ENCODE measurements at places on chromosomes 4 and X.
A peak's percentile ranks its signal among the peaks of the same experiment; 100 is the strongest.

DNA sequence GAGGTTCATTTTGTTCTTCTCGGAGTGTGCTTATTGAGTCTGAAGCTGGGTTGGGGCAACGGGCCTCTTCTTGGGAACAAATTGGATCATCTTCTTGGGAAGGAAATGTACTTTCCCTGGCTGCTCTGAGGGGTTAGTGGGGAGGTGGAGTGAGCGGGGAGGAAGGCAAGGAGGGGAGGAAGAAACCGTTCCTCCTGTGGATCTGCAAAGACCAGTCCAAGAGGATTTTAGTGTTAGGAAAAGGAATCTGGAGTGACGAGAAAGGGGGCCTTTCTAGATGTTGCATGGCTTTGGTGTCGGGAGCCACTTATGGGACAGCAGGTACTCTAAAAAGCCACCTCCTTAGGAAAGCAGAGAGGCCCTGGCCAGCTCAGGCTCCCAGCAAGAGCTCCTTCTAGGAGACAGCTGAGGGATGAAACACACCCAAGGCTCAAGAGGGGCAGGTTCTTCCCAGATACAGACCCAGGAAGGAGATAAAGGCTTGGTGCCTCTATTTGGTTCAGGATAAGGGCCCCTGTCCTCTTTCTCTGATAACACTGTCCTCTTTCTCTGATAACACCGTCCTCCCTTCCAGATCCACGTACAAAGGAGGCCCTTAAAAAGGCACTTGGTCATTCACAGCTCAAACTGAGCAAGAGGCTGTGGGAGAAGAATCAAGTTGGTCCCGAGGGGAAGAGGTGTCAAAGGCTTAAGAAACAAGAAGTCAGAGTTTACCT lies 451 bp downstream of the SOD3 start:
- no peak for DNase-seq

DNA sequence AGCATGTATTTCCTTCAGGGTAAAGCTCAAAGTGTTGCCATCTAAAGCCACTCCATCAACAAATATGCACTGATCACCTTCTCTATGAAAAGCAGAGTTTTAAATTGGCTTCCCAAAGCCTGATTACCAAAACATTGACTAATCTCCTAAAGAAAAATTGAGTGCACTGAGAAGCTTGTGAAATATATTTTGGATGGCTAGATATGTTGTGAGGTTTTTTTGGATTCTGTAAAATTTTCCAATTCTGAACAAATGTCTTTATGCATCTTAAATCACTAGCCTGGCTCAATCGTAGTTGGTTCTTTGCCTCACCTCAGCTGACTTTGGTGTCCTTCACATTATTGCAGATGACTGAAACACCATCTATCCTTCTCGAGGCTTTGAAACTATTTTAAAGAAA lies 14.9 kb upstream of the EXOSC9 start:
- DNase-seq = no peak

DNA sequence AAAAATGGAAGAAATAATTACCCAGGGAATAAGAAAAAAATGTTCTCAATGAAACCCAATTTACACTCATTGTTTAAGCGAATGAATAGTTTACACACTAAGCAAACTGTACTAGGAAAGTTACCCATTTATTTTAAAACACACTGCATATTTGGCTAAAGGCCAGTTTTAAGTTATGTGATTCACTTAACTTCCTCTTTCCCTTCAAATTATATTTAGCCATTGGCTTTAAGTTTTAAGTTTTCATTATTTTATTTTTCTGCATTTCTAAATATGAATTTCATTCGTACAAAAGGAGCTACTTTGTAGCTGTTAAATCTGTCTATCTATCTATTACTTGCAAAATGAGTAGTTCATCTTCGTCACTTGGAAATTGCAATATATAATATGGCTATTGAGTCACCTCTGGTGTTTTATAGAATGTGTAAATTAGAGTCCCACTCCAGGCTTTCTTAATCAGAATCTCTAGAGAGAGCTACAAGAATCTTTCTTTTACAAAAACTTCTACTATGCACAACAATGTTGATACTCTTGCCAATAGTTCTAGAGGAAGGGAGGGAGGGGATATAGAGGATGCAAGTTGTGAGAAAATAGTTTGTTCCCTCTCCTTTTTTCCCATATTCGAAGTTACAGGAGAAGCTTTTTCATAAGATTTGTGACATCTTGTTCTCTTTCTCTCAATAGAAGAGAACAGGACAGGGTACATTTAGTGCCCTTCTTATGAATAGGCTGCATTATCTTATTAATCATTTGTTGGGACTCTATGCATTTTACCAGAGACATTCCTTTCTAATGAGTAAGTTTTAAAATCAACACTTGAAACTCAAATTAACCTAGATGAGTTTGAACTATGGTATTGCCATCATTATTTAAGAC lies 41.8 kb downstream of the SULT1B1 start:
- no peak for DNase-seq

DNA sequence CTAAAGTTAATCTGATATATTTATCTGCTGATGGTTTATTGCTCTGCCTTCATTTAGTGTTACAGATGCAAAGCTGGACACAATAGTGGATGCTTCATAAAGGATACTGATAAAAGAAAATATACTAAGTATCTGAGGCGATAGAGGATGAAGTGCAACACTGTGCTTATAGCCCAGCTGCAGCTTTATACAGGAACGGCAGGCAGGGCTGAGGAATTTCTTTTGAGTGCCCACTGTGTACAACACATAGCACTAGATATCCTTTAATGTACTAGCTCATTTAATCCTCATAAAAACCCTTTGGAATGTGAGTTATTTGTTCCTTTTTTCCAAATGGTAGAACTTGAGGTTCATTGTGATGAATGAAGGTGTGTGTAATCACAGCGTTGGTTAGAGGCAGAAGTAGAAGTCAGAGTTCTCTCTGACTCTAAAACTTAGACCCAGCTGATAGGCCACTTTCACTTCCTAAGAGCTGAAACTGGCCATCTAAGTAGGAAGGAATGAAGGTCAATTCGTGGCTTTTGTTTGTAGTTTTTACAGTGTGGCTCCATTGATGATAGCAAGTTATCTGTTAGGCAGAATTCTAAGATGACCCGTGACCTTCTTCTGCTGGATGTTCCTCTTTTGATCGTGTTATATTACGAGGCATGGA lies 138.0 kb downstream of the VEGFC start:
- DNase-seq = no peak

- no peak for DNase-seq
Measured at GRCh38 chr4:145931403-145931802, 7.2 kb downstream of the ZNF827 start.

DNA sequence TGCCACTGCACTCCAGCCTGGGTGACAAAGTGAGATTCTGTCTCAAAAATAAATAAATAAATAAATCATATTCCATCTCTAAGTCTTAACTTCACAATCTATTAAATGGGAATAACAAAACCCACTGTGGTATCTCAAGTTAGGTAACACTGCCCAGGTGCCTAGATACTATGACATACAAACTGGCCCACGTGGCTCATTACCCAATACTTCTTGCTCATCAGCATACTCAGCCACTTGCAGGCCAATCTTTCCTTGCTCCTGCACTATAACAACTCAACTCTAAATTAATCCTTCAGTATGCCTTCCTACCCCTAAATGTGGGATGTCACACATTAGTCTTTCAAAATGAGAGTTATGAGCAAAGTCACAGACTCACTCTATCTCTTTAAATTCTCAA lies 230.1 kb downstream of the OPHN1 start:
- DNase-seq = no peak

DNA sequence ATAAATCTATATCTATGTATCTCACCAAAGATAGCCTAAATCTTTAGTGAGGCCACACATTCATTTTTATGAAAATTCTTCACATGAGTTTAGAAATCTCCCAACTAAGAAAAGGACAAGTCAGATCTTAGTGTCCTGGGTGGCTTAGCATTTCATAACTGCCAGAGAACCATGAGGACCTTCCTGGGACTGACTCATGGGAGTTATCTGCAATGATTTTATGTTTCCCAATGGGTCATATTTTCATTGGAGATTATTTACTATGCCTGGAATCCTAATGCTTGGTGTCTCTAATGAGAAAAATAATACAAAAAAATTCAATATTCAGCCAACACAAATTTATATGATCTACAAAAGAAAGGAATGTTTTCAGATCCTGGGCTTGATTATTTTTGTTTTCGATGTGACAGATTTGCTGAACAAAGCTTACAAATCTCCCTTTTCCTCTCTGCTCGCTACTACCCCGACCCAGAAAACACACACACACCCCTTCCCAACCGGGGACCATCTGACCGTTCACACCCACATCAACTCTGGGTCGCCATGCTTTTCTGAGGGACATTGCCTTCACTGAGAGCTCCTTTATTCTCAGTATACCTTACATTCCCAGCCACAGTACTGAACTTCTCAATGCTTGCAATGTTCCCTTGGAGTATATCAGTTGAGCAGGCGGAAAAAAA lies 40.1 kb downstream of the SORBS2 start:
- DNase-seq = no peak

- no peak for DNase-seq
Measured at GRCh38 chrX:68889249-68889648, 60.4 kb downstream of the EFNB1 start.

DNA sequence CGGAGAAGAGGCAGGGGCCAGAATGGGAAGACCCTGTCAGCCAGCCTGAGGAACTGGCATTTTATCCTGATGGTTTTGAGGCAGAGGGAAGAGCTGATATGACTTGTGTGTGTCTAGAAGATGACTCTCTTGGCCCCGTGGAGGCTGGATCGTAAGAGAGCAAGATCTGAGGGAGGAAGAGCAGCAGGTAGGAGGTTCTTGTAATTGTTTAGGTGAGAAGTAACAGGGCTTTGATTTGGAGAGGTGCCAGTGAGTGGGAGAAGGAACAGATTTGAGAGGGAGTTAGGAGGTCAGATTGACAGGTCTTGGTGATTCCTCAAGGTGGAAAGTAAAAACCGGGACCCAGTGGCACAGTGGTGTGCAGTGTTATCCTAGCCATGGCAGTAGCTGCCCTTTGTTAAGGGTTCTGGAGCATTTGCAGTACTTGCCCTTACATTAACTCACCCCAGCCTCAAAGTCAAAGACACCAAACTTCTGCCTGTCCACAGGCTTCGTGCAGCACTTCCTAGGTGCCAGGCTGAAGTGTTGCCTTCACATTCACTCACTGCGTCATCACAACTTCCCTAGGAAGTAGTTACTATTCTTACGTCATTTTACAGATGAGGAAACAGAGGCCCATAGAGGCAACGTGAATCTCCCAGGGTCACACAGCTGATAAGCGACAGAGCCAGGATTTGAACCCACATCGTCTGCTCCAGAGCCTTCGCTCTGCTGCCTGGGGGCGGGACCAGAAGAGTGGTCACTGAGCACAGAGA lies 23.7 kb downstream of the RTL5 start:
- DNase-seq = no peak

- no peak for DNase-seq
Measured at GRCh38 chrX:29662759-29663503, 552.4 kb upstream of the MAGEB2 start.

DNA sequence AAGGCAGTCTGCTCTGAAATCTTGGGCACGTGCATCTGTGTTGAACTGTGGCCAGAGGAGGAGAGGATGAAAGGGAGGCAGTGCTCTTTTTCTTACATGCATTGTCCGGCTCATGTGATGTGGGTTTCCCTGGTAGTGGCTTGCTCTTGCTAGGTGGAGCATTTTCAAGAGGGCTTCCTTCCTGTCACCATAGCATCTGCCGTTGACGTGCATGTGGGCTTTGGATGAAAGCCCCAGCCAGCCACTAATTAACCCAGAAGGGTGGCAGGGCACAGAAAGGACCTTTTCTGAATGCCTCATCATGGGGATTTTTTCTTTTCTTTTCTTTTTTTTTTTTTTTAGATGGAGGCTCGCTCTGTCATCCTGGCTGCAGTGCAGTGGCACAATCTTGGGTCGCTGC lies 121.3 kb downstream of the GPR143 start:
- no peak for DNase-seq

GRCh38 chr4:140135529-140136088 lies 18.4 kb downstream of the MAML3 start:
- no peak for DNase-seq

- peak; percentile 75 for DNase-seq
Measured at GRCh38 chrX:73943693-73944562, 360.1 kb upstream of the ZCCHC13 start.

GRCh38 chr4:26061248-26061986 lies 147.4 kb downstream of the SMIM20 start:
- DNase-seq = no peak

GRCh38 chr4:189445613-189446012 lies 495.1 kb upstream of the FRG1 start:
- no peak for DNase-seq

- DNase-seq = peak; percentile 21
Measured at GRCh38 chrX:119784747-119785446, 6.5 kb downstream of the RPL39 start.

- no peak for DNase-seq
Measured at GRCh38 chr4:140003876-140004548, 150.0 kb downstream of the MAML3 start.

DNA sequence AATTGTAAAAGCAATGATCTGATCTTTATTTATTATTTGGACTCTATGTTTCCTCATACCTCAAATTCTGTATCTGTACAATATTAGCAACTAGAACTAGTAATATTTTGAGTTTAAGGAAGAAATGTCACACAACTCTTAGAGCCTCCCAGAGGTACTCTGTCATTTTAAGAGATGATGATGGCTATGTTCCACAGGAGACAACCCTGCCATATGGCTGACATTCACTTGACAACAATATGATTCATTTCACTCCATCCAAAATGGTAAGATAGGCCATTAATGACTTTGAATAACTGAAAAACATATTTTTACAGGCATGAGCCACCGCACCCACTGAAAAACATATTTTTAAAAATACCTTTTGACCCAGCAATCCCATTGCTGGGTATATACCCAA lies 190.3 kb downstream of the MAML3 start:
- no peak for DNase-seq

GRCh38 chrX:101668143-101668542 lies 8.5 kb upstream of the ARMCX2 start:
- DNase-seq = no peak

DNA sequence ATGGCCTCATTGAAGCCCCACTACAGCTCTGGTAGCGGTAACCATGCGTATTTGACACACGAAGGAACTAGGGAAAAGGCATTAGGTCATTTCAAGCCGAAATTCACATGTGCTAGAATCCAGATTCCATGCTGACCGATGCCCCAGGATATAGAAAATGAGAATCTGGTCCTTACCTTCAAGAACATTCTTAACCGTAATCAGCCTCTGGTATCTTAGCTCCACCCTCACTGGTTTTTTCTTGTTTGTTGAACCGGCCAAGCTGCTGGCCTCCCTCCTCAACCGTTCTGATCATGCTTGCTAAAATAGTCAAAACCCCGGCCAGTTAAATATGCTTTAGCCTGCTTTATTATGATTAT lies 876 bp downstream of the HPRT1 start:
- no peak for DNase-seq

DNA sequence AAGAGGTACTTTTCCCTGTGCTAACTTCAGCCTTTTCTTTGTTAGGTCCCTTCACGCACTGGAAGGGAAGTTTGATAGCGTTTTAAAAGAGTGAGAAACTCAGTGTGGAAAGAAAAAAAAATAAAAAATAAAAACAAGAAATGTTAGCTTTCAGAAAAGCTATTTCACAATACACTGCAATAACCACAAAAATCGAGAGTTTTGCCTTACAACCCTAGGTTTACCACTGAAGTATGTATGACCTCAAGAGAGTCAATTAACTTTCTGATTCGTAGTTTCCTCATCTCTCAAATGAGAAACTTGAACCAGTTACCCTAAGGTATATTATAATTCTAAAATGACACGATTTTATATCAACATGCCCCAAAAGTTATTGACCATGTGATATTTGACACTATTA lies 93.9 kb upstream of the JADE1 start:
- no peak for DNase-seq

- no peak for DNase-seq
Measured at GRCh38 chr4:180710628-180711337, 1532.4 kb upstream of the TENM3 start.
